ENCODE measurements at places on chromosomes 6 and 20.

GRCh38 chr6:72530152-72530551 is 91.7 kb upstream of the KCNQ5 start:
- DNase-seq: no peak

DNA sequence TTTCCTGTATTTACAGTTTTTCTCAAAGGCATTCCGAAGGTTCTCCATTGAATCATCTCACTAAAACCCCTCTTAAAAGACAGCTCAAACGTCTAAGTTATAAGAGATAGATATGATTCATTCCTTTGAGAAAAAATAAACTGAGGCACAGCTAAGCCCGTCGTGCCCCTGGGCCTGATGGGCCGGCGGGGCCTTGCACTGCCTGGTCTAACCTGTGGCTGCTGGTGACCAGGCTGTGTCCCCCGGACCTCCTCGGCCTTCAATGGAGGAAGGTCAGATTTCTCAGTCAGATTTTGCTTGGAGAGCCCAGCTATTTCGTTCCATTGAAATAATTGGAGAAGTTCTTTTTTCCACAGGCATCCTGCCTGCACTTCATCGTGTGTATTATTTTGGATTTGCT is 11.3 kb upstream of the FOXC1 start:
- DNase-seq: no peak

DNA sequence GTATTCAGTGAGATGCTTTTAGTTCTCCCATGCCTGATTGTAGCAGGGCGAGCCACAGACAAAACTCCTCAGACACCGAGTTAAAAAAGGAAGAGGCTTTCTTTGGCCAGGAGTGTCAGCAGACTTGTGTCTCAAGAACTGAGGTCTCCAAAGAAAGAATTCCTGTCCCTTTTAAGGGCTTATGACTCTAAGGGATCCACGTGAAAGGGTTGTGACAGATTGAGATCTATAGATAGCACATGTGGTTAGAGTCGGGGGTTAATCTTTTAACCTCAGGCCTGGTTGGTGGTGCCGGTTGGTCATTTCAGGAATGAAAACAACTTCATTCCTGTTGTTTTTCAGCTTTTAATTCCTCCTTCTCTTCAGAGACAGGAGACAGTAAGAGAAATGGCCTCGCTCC is 168.8 kb upstream of the GRIK2 start:
- no peak for DNase-seq

DNA sequence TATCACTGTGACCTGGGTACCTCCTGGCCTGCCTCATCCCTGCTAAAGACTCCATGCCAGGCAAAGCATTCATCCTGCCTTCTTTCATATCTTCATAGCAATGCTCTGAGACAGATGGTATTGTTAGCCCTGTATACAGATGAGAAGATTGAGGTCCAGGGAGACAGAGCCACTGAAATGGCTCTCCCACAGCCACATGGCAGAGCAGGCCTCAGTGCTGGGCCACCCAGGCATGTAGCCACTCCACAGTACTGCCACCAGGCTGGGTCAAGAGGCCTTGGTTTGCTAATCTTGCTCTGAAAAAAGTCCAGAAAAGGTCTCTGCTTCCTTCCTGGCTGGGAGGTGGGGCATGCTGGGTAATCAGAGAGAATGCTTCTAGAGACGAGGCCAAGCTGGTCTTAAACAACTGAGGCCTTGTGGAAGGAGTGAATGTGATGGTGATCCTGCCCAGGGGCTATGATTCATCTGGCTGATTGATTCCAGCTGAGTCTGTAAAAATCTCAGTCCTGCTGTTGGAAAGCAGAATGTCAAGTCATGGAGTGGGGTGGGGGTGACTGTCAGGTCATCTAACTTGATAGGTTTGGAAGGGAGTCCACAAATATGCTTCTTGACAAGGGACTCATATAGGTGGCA is 29.8 kb downstream of the HM13 start:
- DNase-seq: peak; percentile 95

DNA sequence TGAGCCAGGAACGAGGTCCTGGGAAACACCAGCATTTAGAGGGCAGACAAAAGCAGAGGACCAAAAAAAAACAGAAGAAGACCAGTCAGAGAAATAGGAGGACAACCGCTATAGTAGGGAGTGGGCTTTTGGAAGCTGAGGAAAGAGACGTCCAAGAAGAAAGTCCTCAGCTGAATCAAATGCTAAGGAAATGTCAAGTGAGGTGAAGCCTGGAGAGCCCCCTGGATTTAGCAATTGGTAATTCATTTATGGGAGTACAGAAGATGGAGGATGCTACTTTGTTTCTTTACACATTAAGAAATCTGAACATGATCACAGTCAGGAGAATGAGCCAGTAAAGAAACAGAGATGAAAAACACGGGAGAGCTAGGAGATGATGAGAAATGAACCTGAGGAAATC is 41.1 kb downstream of the LRP11 start:
- DNase-seq: no peak

GRCh38 chr6:143782481-143782880 is 60.7 kb upstream of the LTV1 start:
- peak; percentile 78 for DNase-seq

GRCh38 chr6:146598772-146599405 is at the start of gene ADGB:
ADGB (plus strand) TSS chr6:146598972; CDS start chr6:146599041, 69 bp downstream.
- DNase-seq: peak; percentile 49

GRCh38 chr6:80988892-80989291 is 763.6 kb downstream of the TENT5A start:
- peak; percentile 26 for DNase-seq

GRCh38 chr20:38113401-38114325 is 51.4 kb downstream of the TGM2 start:
- DNase-seq: no peak

DNA sequence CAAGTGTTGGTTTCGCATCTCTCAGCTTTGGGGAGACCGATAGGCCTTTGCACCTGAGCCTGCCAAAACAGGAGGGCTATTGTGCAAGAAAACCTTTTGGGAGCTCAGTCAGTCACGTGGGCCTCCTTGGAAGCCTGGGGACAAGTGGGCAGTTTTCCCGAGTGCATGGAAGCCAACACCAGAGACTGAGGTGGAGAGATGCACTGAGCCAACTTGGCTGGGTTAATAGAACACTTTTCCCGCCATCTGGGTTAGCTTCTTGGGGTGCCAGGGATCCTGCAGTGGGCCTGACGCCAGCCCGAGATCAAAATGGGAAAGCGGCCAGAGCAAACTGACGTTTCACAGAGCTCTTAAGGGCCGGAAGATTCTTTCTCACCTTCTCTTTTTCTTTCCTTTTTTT is 2.8 kb upstream of the OOEP start:
- no peak for DNase-seq

GRCh38 chr6:130716466-130716865 is 110.7 kb upstream of the SMLR1 start:
- DNase-seq: no peak

GRCh38 chr6:26412954-26413353 is 10.9 kb downstream of the BTN3A1 start:
- no peak for DNase-seq

DNA sequence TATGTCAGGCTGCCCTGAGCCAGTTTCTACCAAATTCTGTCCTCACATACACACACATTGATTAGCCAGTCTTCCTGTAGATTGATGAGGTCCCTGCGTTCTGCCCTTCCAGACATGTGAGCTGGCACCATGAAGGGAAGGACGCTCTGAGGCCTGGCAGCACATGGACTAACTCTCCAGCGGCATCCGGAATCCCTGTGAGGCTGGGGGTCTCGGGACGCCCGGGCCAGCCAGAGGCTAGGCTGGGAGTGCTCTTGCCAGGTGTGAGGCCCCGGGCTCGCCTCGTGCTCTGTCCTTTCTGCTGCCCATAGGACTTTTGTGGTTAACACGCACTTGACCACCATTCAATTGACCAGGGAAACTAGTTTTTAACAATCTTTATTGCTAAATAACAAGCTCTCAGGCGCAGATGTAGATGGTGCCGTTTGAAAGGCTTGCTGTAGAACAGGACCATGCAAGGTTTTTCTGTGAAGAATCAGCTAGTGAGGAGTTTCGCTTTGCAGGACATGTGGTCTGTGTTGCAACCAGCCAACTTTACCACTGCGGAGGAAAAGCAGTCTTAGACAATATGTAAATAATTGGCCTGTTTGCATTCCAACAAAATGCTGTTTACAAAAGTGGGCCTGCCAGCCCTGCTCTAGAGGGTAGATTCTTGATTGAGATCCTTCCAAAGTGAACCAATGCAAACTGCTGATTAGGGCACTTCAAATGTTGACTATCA is 29.3 kb downstream of the FOXF2 start:
- DNase-seq: peak; percentile 80
